Progenitor cell of endocrine pancreas (in vitro differentiated cells): ENCODE measurements at places on chromosomes 12 and 14.
A peak's percentile ranks its signal among the peaks of the same experiment; 100 is the strongest.

- no peak for DNase-seq
These were observed 16.0 kb upstream of the CMAS start for GRCh38 chr12:22029991-22030390.

GRCh38 chr12:601976-602699 lies 61.1 kb downstream of the NINJ2 start:
- DNase-seq: no peak

DNA sequence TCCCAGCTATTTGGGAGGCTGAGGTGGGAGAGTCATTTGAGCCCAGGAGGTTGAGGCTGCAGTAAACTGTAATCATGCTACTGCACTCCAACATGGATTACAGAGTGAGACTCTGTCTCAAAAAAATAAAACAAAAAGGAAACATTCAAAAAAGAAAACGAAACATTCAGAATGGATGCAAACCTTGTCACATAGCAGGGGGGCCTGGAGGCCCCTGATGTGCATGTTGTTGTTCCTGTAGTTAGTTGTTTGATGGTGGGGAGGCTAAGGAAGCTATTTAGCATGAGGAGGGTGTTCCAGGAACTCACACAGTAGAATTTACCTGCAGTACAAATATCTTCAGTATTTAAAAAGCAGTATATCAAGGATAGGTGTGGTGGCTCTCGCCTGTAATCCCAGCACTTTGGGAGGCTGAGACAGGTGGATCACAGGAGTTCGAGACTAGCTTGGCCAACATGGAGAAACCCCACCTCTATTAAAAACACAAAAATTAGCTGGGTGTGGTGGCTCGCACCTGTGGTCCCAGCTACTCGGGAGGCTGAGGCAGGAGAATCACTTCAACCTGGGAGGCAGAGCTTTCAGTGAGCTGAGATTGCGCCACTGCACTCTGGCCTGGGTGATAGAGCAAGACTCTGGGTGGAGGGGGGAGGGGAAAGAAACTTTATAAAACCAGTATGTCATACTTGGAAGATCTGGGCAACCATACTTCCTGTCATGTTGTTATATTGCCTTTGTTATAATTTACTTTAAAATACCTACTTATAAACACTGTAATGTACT lies 17.6 kb upstream of the AEBP2 start:
- no peak for DNase-seq

DNA sequence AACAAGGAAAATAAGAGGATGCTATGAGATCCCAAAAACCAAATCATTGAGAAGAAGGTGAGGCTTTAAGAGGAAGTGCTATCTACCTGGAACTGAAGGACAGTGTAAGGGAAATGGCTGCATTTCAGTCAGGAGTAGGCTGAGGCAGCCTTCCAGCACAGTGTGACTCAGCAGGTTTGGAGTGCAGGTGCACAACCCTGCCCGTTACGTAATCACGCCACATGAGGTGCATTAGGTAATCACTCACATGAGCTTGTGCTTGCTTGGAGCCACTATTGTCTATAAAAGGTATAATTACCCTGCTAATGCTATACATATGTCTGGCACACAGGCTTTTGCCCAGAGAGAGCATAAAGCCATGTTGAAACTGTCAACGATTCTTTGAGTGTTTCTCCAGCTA lies 74.9 kb downstream of the DIO2 start:
- no peak for DNase-seq

DNA sequence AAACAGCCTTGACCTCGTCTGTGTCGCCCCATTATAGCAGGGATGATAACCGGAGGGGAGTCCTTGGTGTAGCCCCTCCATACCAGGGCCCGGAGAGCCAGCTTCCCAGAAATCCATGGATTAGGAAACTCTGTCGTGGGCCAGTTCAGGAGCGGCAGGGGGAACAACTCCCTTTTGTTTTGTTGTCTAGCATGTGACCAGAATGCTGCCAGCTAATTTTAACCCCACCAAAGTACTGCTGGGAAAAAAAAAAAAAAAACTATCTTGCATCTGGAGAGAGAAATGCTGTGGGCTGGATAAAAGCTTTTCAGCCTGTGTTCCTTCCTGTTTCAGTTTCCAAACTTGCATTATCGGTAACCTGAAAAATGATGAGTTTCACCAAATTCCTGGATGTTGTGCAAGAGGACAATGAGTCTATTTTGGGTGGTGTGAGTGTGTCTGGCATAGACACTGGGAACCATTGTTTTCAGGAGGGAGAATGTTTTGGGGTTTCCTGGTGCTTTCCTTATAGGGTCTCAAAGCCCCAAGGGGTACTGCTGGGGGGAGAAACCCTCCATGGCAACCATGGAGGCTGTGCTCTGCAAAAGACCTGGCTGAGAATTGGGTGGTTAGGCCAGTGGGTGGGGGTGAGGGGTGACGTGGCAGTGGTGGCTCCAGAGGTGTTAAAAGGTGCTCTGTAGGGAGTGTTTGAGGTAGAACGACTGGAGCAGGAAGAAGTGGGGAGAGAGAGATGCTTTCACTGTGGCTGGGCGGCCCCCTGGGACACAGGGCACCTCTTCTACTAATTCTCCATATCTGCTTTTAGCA lies 14.9 kb upstream of the IRF2BPL start:
- DNase-seq: no peak

- DNase-seq: no peak
These were observed 1.1 kb downstream of the LRP6 start for GRCh38 chr12:12265571-12266388.

DNA sequence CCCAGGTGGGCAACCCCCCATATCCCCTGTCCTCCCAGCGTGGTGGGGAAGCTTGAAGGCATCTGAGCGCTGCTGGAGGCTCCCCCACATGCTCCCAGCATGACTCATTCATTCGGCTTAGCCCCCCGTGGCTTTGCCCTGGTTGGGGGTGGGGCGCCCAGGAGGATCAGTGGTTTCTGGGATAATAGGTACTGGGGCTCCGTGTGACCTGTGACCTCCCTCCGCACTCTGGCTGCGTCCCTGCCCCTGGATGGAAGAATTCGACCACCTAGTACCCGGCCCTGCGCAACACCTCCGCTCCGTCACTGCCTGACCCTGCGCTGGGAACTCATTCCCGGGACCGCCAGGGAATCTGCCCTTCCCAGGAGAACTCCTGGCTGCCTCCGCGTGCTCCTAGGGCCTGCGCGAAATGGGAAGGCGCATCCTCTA lies 120.1 kb downstream of the AACS start:
- no peak for DNase-seq

DNA sequence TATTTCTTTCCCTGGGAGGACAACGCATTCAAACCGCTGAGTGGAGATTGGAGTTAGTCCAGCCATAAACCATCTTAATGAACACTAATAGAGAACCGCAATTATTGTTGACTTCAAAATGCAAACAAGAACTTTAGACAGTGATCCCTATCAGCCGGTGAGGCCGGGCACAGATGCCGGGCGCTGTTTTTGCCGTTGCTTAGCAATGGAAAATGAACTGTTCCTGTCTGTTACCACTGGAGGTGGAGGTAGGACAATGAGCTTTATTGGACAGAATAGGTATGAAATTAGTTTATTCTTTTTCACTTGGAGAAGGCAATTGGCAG lies 216.8 kb downstream of the TTC8 start:
- DNase-seq: no peak

GRCh38 chr14:29197557-29197956 lies 431.0 kb downstream of the FOXG1 start:
- DNase-seq: no peak

- DNase-seq: no peak
These were observed 32.3 kb downstream of the EFCAB11 start for GRCh38 chr14:89922031-89922907.

GRCh38 chr12:19895246-19896020 lies 456.1 kb downstream of the AEBP2 start:
- DNase-seq: no peak

DNA sequence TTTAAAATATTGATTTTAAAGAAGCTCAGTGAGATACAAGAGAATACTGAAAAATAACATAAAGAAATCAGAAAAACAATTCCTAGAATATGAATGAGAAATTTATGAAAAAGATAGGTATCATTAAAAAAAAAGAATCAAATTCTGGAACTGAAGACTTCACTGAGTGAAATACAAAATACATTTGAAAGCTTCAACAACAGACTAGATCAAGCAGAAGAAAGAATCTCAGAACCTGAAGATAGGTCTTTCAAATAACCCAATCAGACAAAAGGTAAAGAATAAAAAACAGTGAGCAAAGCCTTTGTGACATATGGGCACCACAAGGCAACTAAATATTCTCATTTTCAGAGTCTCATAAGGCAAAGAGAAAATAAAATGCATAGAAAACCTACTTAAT lies 29.4 kb downstream of the CEP83 start:
- no peak for DNase-seq

GRCh38 chr12:55703901-55704761 lies 3.6 kb downstream of the ITGA7 start:
- DNase-seq: no peak

DNA sequence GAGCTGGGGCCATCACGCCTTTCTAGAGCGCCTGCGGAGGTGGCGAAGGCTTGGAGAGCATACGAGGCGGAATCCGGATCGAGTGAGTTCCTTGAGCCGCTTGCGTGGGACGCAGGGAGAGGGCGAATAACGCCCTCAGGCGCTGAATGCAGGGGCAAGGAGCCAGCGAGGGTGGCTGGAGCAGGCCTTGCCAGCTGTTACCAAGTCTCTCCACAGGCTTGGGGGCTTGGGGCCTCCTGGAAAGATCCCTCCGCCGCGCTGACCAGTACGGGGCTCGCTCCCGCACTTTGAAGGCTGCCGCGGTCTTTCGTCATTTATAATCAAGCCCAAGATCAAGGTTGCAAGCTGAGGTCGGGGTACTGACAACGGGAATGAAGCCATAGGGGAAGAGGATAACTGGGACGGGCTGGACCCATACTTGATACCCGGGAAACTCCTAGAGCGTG lies 1.2 kb downstream of the FLRT2 start:
- peak; percentile 27 for DNase-seq

GRCh38 chr14:93592786-93593185 lies 162.0 kb downstream of the UNC79 start:
- no peak for DNase-seq

GRCh38 chr14:79491161-79491560 lies 720.1 kb downstream of the DIO2 start:
- DNase-seq: no peak

DNA sequence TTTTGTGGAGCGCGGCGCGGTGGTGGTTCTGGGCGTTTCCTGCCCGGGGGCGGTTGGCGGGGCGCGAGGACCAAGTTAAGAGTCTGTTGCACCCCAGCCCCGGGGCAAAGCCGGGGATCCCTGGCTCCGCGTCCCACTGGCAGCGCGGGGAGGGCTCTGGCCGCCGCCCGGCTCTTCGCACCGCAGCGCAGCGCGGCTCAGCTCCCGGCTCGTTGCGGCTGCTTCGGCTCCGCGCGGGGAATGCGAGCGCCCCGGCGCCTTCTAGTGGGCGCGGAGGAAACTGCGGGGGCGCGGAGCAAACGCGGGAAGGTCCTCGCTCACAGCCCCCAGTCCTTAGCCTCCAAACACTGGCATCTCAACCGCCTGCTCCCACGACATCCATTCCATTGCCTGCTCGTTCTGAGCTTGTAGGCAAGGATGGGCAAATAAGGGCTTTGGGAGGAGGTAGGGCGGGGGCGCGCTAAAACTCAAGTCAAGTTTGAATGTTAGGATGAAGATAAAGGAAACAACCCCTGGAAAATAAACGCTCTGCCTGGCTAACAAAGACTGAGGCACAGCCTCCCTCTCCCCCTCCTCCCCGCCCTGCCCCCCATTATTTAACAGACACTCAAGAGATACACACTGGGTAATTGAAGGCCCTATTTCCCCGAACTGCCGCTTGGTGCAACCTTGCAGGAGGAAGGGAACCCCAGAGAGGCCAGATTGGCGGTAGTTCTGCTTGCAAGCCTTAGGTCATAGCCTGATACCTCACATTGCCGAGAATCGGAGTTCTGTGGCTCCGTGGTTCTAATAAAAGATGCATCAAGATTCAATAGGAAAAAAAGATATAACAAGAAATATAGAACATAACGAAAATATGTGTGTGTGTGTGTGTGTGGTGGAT lies at the start of gene B4GALNT1:
TSS of gene B4GALNT1 (minus strand) at position 244 of the 883 bp plus-strand sequence. CDS start 1,069 bp downstream, outside the sequence.
- peak; percentile 65 for DNase-seq

- DNase-seq: no peak
These were observed 15.3 kb upstream of the EML1 start for GRCh38 chr14:99777951-99778350.

- no peak for DNase-seq
These were observed 37.4 kb downstream of the SH2B3 start for GRCh38 chr12:111443086-111443485.

DNA sequence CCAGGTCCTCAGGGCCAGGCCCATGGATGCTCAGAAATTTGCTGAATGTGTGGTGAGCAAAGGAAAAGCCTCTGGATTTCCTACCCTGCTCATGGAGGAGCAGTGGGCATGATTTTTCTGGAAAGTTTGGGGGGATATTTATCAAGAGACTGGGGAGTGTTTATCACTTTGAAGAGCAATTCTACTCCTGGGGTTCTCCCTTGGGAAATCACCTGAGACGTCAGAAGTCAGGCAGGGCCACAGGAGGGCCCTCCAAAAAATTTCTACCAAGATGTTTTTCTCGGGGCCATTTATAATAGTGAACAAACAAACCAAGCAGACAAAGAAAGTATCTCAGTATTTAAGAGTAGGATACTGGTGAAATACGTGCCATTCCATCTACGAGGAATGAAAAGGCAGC lies 20.1 kb upstream of the EIF2B2 start:
- DNase-seq: no peak

GRCh38 chr12:71661977-71662530 lies 1.6 kb downstream of the ZFC3H1 start:
- DNase-seq: no peak

DNA sequence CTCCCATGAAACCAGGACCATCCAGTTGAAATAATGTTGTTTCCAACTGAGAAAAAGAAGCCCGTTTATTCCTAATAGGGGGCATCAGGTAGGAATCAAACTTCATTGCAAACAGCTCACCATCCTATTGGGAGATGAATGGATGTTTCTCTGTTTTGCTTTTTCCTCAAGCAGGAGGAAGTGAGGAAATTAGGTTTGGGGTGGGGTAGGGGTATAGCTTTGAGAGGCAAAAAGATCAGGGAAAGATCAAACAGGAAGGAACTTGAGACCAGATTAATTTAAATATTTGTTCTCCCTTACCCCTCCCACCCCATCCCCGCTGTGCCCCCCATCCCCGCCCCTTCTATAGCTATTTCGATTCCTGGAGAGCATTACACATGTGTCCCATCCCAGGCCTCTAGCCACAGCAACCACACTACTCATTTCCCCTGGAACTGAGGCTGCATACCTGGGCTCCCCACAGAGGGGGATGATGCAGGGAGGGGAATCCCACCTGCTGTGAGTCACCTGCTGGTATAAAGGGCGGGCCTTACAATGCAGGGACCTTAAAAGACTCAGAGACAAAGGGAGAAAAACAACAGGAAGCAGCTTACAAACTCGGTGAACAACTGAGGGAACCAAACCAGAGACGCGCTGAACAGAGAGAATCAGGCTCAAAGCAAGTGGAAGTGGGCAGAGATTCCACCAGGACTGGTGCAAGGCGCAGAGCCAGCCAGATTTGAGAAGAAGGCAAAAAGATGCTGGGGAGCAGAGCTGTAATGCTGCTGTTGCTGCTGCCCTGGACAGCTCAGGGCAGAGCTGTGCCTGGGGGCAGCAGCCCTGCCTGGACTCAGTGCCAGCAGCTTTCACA lies at the start of gene IL23A:
TSS of gene IL23A (plus strand) at position 577 of the 850 bp plus-strand sequence. CDS start at position 738, 161 bp downstream.
- DNase-seq: no peak
